Activated gamma-delta T cell treated with anti-CD3 and anti-CD28 coated beads, Interleukin-2, amount 50 U/mL, for 16 hours (primary cell): ENCODE measurements at places on chromosomes 13 and 19.

- no peak for DNase-seq
These were observed 166.8 kb downstream of the DCT start for GRCh38 chr13:94312511-94313216.

DNA sequence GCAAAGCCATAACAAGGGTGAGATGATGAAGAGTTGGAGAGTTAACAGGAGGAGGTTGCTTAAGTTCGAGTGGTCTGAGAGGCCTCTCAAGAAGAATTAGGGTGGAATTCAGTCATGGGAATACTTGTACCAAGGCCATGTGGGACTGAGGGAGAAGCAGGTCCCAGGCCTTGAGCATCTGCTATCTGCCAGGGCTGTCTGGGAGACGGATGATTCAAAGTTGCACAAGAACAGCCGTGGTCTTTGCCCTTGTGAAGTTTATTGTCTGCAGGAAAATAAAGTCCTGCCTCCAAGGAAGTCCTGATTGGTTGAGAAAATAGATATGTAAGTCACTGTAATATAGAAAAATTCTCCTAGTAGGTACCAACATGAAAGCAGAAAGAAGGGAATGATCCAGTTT is 178.8 kb upstream of the RFC3 start:
- DNase-seq, result no peak

DNA sequence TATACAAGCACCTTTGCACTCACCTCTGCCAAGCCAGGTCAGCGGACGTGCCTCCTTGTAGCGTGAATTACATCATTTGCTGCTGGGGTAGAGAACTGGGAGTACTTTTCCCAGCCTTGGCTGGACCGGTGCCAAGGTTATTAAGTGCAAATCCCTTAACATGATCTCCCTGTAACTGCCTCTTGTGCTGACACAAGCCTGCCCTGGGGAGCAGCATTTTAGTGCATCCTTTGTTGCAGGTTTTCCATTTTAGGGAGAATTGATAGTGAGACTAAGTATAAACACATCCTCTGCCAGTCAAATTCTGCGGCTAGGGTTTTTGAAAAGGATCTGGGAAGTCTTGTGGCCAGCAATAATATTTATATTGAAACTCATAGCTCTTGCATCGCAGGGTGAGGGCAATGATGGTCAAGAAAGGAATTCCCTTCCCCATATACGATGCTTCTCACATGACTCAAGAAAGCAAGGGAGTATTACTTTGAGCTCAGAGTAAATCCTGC is 32.7 kb upstream of the DCLK1 start:
- no peak for DNase-seq

- no peak for DNase-seq
These were observed 28.7 kb upstream of the C1QTNF9 start for GRCh38 chr13:24280720-24281119.

GRCh38 chr13:78443839-78444238 is 159.5 kb downstream of the POU4F1 start:
- DNase-seq, result no peak

DNA sequence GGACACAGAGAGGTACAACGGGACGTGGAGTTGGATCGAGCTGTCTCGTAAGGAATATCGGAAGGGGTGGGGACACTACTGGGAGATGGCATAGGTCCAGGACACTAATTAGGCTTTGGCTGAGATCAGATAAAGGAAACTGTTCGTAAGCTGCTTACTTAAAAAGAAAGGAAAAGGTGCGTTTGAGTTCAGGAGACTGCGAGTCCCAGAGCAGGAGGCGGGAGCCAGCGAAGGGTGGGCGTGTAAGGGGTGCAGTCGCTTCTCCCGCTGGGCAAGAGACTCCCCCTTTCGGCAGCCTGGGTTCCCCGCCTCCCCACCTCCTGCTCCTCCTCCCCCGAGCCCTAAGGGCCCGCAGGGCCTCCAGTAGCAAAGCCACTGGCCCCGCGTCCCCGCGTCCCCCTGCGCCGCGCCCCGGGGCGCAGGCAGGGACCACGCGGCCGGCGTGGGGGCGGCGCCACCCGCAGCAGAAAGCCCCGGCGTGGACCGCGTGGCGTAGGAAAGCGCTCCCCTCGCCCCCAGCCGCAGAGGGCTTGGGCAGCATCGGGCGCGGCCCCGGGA is 547 bp downstream of the ABCC4 start:
- peak; percentile 20 for DNase-seq

- no peak for DNase-seq
These were observed 161.0 kb downstream of the KCTD12 start for GRCh38 chr13:76725211-76725610.

GRCh38 chr19:14433554-14434501 is 722 bp downstream of the PKN1 start:
- no peak for DNase-seq

DNA sequence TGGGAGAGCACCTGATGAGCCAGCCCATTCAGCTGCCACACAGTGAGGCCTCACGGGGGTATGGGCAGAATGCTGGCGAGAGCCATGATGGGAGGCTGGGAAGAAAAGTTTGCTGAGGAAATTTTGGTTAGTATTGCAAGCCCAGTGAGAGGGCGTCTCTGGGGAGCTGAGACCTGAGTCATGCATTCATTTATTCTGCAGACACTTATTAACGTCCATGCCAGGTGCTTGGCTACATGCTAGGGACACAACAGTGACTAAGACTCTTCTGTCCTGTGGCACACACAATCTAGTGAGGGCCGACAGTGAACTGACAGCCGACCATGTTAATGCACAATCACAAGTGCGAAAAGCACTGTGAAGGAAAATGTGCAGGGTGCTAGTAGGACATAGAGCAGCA is 27.2 kb downstream of the WDR62 start:
- no peak for DNase-seq

DNA sequence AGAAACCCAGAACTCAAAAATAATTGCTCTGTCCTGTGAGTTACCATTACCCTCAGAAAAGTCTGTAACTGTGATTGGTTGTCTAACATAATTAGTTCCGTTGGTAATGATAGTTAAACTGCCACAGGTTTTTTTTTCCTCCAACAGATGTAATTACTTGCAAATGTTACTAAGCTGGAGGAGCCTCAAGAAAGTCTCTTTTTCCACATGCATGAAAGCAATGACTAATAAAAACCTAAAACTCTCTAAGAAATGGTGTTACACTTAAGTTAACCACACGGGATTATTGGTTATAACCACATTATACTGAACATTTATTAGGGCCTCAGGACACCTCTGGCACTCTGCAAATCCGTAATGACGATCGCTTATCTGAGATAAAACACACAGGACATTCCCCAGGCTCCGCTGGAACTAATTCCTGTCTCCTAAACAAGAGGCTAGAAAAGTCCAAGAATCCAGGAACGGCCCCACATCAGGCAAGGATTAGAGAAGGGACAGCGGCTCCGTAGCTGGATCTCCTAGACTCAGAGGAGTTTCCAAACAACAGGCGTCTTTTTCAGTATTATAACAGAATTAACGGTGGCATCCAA is 753 bp downstream of the ZNF235 start:
- DNase-seq, result no peak

DNA sequence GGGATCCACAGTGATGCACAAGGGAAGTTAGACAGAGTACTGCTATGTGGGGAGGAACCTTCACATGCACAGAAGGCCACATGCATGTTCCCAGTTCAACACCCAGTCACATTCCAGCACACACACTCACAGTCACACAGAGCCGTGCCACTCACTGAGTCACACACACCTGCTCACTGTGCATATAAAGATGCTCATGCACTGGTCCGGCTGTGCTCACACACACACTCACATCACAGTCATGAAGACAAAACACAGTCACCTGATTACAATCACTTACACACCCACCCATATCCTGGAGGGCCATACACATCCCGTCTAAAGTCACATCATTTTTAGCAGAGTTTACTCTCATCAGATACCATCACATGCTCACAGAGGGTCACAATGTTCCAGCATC is 478 bp downstream of the CLC start:
- no peak for DNase-seq

DNA sequence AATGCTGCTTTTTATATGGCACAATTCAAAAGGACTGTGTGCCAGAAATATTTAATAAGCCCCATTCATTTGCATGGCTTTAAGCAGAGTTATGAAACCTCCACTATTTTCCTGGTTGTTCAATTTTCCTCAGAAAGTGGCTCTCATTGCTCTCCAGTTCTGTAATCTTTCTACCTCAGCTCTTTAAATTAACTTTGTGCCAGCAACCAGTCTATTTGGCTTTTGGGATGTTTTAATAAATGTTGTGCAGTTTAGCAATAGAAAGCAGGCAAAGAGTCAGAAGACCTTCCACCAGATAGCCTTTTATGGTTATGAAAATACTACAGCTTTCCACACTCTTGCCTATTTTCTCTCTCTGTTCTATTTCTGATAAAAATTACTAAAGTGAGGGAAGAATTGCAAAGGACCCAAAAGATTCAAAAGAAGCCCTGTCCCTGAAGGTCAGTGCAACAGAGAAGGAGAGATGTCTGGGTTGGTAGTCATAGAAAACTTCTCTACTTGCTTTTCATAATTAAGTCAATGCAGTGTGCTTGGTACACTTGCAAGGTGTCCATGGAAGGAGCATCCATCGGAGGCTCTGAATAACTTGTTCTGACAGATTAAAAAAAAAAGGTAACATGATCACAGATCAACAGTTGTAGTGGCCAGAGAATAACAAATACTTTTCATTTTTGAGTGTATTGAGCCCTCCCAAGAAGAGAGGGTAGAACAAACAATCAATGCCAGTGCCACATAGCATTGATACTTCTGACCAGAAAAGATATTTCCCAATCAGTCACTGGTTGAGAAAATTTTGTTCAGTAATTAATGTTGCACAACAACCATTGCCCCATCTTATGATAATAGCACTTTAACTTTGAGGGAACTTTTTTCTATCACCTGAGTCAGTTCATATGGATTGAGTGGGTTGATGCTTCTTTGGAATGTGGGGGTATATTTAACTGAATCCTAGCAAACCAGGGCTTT is 48.4 kb upstream of the SPRY2 start:
- DNase-seq, result no peak

- DNase-seq, result no peak
These were observed 12.6 kb downstream of the RTBDN start for GRCh38 chr19:12821761-12822160.

GRCh38 chr19:45863840-45864628 is at the start of gene FOXA3:
TSS of gene FOXA3 (plus strand) at chr19:45864326. CDS start at chr19:45864457, 131 bp downstream.
- DNase-seq, result peak; percentile 30

GRCh38 chr13:25980255-25980654 is 71.6 kb downstream of the SHISA2 start:
- no peak for DNase-seq

GRCh38 chr13:112619730-112620631 is 32.0 kb upstream of the TUBGCP3 start:
- no peak for DNase-seq

DNA sequence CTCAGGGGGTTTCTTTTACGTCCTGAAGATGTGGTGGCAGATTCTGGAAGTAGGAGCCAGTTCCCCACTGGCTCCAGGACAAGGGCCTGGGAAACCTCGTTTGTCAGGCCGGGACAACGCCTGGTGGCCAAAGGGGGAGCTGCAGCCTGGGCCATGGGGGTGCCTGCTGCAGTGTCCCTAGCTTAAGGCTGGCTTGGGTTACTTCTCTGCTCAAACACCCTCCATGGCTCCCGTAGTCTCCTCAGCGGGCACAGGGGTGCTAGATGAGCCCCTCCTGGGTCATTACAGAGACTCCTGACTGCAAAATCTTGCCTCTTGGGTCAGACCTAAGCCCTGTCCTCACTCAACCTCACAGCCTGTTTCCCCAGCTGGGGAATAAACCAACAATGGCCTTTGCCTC is 14.7 kb downstream of the CILP2 start:
- DNase-seq, result no peak

- no peak for DNase-seq
These were observed 90.5 kb downstream of the RNASEH2B start for GRCh38 chr13:51000061-51000460.

DNA sequence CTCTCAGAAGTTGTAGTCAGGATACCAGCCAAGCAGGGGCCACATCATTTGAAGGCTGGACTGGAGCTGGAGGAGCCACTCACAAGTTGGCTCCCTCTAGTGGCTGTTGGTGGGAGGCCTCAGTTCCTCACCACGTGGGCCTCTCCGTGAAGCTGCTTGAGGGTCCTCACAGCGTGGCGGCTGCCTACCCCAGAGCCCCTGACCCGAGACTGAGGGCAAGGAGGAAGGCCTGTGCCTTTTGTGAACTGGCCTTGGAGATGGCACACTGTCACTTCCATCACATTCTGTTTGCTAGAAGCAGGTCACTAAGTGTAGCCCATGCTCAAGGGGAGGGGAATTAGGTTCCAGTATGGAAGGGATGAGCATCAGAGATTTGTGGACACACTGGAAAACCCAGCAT is 14.6 kb downstream of the GNA11 start:
- DNase-seq, result peak; percentile 53

GRCh38 chr19:12730064-12730463 is 4.4 kb downstream of the TRIR start:
- DNase-seq, result no peak

DNA sequence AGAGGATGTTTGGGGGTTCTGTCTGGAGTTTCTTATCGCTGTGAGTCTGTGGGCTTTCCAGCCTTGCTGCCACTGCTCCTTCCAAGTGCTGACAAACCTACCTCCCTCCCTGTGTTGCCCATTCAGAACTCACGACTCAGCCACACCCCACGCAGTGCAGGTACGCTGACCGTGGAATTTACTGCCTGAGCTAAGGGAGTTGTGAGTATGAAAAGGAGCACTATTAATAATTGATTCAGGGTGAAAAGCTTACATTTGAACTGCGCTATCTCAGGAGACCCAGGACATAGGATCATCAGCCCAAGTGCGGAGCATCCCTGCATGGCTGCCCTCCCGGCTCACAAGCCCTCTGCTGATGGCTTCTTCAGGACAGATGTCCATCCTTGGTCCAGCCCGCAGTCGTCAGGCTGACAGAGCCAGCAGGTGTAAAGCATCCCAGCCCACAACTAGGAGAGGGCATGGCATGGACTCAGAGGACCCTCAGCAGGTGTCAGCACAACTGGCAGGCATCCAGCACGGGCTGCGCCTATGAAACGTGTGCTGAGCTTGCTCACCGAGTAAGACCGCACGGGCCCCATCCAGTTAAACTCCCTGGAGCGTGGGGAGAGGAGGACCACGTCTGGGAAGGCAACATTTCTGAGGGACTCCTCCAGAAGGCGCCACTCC is 244.0 kb downstream of the COL4A1 start:
- DNase-seq, result no peak

GRCh38 chr19:2477732-2478191 is 1.8 kb downstream of the GADD45B start:
- DNase-seq, result no peak
